A549 (cell line): ENCODE measurements at places on chromosomes 3 and 15.
A peak's percentile ranks its signal among the peaks of the same experiment; 100 is the strongest.

DNA sequence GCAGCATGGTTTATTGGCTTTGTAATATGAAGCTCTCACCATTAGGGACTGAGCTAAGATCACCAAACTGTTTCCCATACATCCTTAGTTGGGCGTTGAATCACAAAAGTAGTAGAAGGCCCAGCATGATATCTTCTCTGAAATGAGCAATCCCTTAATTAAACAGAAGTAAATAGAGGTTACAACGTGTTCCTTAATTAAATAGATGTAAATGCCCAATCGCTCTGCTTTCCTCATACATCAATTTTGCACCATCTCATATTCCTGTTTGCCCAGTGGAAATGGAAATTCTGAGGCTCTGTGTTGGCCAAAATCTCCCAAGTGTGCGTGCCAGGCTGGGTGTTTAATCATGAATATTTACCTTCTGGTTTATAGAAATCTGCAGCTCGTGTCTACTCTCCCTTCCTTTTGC, 107.4 kb upstream of the FOXB1 start:
- DNase-seq = no peak

- no peak for DNase-seq
These were observed 74.8 kb downstream of the ADAMTS9 start for GRCh38 chr3:64612916-64613526.

DNA sequence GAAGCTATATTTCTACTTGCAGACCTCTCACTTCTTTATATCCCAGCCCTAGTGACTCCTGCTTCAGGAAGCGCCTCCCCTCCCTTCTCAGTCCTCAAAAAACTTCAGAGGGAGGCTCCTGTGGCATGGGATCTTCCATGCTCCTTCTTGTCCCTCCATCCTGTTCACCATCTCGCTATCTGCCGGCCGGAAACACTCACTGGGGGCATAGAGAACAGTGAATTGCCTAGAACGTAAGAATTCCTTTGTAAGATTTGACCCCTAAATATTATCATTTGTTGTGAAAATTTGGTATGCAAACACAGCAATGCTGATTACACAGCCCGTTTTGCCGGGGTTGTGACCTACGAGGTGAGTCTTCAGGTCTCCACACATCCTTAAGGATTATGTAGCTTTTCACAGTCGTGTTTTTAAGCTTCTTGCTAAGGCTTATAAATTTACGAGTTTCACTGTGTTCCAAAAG, 218.7 kb upstream of the ATP10A start:
- DNase-seq = no peak

- DNase-seq = peak; percentile 69
These were observed 15.4 kb upstream of the CSPG4 start for GRCh38 chr15:75727851-75728715.

GRCh38 chr15:59367022-59367451, 5.6 kb downstream of the MYO1E start:
- no peak for DNase-seq

GRCh38 chr3:186722457-186722856, 5.3 kb downstream of the KNG1 start:
- DNase-seq = peak; percentile 21

GRCh38 chr3:111769992-111770352, 89.1 kb upstream of the PHLDB2 start:
- no peak for DNase-seq

GRCh38 chr3:23405081-23405480, 202.0 kb downstream of the UBE2E2 start:
- no peak for DNase-seq

DNA sequence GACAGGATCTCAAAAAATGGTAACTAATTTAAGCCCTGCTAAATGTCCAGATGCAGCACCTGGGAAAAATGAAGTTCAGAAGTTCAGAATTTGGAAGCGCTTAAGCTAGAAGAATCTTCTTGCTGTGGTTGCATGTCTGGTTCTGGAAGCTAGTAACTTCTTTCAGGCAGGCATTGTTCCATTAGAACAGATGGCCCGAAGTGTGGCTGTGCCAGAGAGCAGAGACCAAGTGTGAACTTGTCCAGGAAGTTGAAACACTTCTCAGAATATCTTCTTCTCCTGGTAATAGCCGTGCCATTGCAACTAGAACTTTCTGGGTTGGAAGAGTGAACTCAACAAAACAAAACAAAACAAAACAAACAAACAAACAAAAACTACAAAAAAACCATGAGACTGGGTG, 80.0 kb downstream of the MITF start:
- no peak for DNase-seq

DNA sequence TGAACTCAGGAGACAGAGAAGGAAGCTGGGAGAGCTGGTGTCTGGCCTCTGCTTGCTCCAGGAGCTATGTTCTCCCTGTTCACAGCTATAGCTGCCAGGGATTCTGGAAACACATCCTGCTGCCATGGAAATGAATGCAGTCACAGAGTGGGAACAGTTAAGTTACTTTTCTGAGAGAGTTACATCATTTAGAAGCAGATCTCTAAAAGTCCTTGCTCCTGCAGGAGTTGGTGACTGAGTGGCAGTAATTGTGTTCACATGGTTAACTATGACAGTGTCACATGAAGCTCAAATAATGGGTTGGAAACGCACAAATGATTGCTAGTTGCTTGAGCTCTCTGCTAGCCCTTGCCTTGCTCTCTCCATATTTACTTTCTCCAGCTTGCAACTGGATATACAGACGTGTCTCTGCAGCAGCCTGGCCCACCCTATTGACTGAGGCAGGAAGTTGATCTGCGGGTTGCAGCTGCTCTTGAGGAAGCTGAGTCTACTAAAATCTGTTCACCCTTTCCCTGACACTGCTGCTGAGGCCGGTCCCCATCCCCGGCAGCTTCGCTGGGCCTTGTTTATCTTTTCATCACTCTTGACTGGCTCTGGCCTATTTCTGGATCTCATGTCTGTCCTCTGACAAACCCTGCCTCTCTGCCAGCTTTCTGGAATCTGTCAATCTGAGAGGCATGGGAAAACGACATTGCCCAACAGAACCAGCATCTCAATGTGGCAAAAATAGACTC, 16.7 kb upstream of the ISLR start:
- no peak for DNase-seq

DNA sequence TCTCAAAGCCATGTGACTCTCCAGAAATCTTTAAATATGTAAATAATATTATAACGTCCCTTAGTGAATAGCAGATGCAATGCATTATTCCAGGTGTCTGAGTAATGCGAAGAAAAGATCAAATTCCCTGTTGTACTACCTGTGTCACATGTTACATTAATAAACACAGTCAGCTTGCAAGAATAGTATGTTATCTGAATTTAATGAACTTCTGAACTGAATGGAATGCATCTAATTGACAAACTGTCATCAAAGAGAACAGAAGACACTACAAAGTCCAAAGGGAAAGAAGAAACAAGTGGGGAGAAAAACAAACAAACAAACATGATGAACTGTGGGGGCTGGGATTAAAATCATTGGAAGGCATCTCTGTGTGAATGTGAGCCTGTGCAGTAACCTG, 508.8 kb downstream of the LPP start:
- no peak for DNase-seq

GRCh38 chr15:78220713-78221112, 13.7 kb downstream of the ACSBG1 start:
- DNase-seq = no peak

DNA sequence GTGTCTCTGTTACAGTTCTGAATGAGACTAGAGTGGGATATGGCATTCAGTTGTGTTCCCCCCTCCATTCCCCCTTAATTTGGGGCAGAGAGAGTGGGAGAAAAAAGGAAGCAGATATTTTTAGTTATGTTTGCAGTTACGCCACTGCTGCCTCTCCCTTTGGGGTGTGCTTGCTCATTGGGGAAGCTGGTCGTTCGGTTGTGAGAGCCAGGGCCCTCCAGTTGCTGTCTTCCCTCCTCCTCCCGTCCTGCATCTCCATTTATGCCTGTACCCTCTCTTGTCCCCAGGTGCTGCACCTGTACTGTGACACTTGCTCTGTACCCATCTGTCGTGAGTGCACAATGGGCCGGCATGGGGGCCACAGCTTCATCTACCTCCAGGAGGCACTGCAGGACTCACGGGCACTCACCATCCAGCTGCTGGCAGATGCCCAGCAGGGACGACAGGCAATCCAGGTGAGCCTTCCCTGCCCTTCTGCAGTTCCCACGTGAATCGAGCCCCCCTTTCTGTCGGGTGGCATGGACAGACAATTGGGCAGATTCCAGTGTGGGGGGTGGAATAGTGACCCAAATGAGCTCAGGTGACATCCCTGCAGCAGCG, 55.8 kb downstream of the TRIM71 start:
- no peak for DNase-seq

- DNase-seq = no peak
These were observed 1.3 kb downstream of the TNK2 start for GRCh38 chr3:195906865-195907683.

- DNase-seq = no peak
These were observed 622.1 kb upstream of the UBE2E2 start for GRCh38 chr3:22581007-22581406.

DNA sequence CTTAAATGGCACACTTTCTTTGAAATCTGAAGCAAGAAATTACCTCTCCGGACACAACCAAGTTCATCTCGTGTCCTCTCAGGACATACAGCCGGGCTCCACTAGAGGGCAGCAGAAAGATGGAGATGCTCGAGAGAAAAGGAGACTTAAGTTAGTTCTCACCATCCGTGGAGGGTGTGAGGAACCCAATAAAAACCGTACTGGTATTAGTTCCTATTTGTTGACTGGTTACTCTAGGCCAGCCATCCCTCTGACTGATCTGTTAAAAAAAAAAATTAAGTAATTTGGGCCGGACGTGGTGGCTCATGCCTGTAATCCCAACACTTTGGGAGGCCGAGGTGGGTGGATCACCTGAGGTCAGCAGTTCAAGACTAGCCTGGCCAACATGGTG, 7.9 kb upstream of the CYP11A1 start:
- DNase-seq = peak; percentile 73

- DNase-seq = no peak
These were observed 10.1 kb downstream of the ETV5 start for GRCh38 chr3:186098740-186099139.

- DNase-seq = peak; percentile 17
These were observed 84.8 kb upstream of the FOXB1 start for GRCh38 chr15:59918994-59919951.

GRCh38 chr3:167487556-167487955, 13.7 kb upstream of the SERPINI2 start:
- DNase-seq = no peak

GRCh38 chr3:10377148-10377725, 56.3 kb upstream of the SEC13 start:
- DNase-seq = no peak

GRCh38 chr3:138375447-138375846, 27.1 kb downstream of the MRAS start:
- no peak for DNase-seq

GRCh38 chr15:35436422-35436821, 109.5 kb downstream of the DPH6 start:
- no peak for DNase-seq

DNA sequence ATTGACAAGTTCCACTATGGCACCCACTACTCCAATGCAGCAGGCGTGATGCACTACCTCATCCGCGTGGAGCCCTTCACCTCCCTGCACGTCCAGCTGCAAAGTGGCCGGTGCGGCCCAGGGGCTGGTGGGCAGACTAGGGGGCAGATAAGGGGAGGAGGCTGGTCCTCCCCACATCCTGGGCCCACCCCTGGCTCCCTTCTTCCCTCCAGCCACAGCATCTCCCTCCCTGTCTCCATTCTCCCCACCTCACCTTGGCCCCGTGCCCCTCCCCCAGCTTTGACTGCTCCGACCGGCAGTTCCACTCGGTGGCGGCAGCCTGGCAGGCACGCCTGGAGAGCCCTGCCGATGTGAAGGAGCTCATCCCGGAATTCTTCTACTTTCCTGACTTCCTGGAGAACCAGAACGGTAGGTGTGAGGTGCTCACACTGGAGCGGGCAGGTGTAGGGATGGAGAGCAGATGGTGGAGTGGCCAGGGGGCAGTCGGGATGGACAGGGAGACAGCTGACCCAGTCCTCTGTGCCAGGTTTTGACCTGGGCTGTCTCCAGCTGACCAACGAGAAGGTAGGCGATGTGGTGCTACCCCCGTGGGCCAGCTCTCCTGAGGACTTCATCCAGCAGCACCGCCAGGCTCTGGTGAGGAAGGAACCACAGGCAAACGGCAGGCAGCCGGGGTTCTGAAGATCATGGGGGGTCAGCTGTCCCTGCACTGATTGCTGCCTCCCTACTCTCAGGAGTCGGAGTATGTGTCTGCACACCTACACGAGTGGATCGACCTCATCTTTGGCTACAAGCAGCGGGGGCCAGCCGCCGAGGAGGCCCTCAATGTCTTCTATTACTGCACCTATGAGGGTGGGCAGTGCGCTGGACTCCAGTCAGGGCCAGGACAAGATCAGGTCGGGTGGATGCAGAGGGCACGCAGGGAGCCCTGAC, 26.0 kb downstream of the NBEAL2 start:
- DNase-seq = no peak

DNA sequence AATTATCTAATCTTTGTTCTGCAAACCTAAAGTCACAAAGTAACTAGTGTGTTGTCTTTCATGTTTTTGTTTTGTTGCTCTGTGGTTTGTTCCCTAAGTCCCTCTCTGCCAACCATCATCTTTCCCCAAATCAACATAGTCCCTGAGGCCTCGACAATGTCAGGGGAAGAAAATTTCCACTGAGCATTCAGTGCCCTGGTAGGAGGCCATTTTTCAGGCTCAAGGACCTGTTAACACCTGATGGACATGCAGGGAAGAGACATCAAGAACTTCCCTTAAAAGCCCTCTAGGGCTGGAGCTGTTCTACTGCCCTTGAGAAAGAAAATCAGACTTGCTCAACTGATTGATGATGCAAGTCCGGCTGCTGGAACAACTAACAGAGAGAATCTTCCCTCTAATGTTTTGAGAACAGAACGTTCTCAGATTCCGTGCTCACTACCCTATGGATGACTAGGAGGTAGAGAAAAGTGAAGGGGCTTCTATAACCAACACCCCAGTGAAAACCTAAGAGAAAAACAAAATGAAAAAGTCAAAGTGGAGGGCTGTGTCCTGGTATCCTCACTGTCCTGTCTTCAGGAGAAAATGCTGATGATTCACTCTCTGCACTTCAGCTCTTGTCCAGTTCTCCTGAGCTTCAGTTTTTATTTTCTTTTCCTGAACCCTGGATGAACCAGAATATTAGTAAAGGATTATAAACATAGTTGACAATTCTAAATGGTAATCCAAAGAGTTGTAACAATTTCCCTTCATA, 373.1 kb downstream of the FOXP1 start:
- DNase-seq = peak; percentile 64

GRCh38 chr3:133360476-133360875, 39.4 kb upstream of the BFSP2 start:
- DNase-seq = no peak

GRCh38 chr15:61906961-61907752, 153.1 kb downstream of the VPS13C start:
- no peak for DNase-seq

- DNase-seq = no peak
These were observed 77.5 kb upstream of the IL12A start for GRCh38 chr3:159910991-159911663.

GRCh38 chr3:99663977-99664376, 25.6 kb downstream of the COL8A1 start:
- no peak for DNase-seq
